Sigmoid colon (tissue), 7 donors: ENCODE measurements at places on chromosomes 6 and 20. TPM values are rescaled to one million over a fixed set of nuclear protein-coding genes. Genes with fewer than 3 reads are reported as not detected.

TRIM15 gene
- 52.0 TPM for polyA plus RNA-seq

- no peak for DNase-seq
Measured at GRCh38 chr6:158237656-158238055, 69.5 kb downstream of the GTF2H5 start.

DNA sequence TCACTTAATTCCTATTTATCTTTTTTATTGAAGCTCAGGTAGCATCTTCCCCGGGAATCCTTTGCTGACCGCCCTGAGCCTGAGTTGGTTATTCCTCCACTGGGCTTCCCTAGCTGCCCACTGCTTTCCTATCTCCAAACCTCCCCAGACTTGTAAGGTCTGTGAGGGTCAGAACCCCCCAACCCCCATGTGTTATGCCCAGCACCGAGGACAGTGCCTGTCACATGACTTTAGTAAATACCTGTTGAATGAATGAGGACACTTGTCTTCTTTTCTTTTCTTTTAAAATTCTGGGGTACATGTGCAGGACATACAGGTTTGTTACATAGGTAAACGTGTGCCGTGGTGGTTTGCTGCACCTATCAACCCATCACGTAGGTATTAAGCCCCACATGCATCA lies 105.9 kb downstream of the UST start:
- DNase-seq = no peak

DNA sequence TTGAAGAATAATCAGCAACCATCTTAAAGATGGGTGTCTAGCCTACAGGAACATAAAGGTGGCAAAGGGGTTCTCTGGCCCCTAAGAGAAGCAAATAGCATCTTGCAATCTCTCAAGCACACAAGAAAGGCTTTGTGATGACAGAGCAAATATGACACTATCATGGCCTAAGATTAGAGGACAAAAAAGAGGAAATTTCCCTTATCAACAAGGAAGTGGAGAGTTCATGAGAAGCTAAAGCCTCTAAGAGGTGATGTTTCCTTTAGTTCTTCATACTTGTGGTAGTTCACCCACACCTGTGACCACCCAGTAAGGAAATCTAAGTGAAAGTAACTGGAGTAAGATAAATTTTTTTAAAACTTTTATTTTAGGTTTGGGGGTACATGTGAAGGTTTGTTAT lies 88.4 kb downstream of the OLIG3 start:
- DNase-seq = no peak

SLC52A3 gene
- 3.0 TPM for polyA plus RNA-seq

DNA sequence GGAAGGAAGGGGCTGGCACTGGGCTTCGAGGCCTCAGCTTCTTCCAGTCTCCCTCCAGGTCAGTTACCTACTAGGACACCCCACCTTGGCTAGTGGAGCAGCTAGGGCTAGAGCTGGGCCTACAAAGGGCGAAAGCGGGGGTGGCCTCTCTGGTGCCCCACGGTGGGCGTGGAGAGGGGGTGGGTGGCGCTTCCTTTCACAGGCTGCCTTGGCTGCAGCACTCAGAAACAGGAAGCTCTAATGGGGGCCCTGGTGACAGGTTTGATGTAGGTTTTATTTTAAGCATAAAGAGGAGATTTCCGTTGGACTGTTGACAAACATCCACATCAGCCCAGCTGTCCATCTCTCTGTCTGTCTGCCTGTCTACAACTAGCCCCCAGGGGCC lies 13.4 kb downstream of the FAM110A start:
- no peak for DNase-seq

DNA sequence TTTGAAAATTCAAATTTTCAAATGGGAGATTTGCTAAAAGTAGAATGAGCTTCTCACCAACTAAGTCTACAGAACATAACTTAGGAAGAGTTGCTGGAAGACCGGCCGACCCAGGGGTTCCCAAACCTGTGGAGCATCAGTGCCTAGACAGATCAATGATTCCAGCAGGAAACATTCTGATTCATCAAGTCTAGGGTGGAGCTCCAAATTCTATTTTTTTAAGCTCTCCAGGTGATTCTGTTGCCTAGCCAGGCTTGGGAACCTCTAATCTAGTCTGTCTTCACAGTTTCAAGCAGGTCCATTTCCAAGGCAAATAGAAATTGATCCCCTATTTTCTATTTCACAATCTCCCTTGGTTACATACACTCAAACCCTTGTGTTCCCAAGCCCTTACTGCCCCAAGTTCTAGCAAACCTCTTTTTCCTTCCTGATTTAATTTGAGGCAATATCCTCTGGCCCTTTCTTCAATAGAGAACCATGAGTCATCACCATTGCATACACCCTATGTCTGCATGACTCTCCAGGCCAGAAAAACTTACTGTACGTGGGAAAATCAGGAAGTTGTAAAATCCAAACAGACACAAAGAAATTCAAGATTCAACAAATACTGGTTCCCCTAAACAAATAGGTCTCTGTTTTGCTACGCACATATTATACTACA lies 8.9 kb downstream of the ATXN1 start:
- DNase-seq = no peak

DNA sequence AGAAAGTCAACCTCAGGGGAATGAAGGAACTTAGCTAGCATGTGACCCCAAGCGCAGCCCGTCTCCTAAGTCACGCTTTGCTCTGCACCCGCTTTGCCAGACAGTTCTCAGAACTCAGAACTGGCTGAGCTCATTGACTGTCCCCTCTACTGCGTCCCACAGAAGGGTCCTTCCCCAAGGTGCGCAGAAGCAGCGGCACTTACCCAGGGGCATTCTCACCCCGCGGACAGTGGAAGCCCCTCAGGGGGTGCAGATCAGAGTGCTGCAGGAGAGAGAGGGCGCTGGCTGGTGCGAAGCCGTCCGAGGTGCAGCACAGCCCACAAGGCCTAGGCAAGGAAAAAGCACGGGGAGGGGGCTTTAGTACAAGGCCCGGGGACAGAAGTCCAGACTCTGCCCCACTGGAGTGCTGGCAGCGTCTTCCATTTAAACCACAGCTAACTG lies 807 bp downstream of the SNHG17 start:
- no peak for DNase-seq

- no peak for DNase-seq
Measured at GRCh38 chr6:154460306-154461071, 50.0 kb downstream of the CNKSR3 start.

TFAP2C gene
- 0.99 TPM for polyA plus RNA-seq
